Cerebellar nuclear complex (tissue), 1 donor: ENCODE measurements at places on chromosomes 13 and 19.

DNA sequence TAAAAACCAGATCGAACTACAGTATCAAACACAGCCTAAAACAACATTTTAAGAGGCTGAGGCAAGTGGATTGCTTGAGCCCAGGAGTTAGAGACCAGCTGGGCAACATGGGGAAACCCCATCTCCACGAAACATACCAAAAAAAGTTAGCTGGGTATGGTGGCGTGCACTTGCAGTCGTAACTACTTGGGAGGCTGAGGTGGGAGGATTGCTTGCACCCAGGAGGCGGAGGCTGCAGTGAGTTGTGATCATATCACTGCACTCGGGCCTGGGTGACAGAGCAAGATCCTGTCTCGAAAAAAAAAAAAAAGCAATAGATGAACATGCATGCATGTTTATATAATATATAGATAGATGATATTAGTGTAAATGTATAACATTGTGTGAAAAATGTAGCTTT lies 5.2 kb upstream of the MRPS31 start:
- DNase-seq, result no peak

GRCh38 chr19:46515879-46516350 lies 20.2 kb upstream of the PNMA8B start:
- no peak for DNase-seq

DNA sequence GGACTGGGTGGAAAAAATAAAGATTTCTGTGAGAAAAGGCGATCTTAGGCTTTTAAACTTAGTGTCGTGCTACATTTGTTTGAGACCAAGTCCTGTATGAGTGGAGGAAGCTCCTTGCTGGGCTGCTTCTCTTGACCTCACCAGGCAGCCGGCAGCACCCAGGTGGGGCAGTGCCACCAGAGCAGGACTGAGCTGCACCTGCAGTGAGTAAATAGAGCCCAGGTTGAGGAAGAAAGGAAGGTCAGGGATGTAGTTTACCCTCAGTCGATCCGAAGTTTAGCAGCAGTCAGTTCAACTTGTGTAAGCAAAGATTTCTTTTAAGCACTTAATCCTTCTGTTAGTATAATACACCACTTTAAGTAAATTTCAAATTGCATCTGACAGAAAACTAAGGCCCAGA lies 13.6 kb downstream of the HNRNPM start:
- no peak for DNase-seq

GRCh38 chr13:49622174-49622946 lies 5.9 kb upstream of the ARL11 start:
- no peak for DNase-seq

GRCh38 chr13:93231867-93232266 lies 5.3 kb downstream of the GPC6 start:
- no peak for DNase-seq

GRCh38 chr19:48735031-48735615 lies 5.3 kb downstream of the RASIP1 start:
- DNase-seq, result no peak

DNA sequence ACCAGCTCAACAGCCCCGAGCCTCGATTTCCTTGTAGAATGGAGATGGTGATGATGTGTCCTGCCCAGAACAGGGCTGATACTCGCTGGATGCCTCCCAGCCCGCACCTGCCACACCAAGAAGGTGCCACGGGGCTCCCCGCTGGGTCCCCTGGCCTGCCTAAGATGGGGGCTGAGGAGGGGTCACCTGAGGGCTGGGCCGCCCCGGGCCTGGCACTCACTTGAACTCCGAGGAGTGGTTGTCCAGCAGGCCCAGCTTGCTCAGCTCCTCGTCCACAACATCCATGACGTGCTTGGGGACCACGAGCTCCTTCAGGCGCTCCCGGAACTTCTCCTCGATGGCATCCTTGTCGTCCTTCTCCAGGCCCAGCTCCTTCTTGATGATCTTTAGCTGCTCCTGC lies 14.4 kb downstream of the LONP1 start:
- DNase-seq, result no peak

GRCh38 chr13:111278258-111278657 lies 42.2 kb upstream of the TEX29 start:
- no peak for DNase-seq

- no peak for DNase-seq
These were observed 55.2 kb downstream of the SOX21 start for GRCh38 chr13:94657167-94657566.

GRCh38 chr19:31648347-31648746 lies 299.1 kb upstream of the TSHZ3 start:
- DNase-seq, result no peak

DNA sequence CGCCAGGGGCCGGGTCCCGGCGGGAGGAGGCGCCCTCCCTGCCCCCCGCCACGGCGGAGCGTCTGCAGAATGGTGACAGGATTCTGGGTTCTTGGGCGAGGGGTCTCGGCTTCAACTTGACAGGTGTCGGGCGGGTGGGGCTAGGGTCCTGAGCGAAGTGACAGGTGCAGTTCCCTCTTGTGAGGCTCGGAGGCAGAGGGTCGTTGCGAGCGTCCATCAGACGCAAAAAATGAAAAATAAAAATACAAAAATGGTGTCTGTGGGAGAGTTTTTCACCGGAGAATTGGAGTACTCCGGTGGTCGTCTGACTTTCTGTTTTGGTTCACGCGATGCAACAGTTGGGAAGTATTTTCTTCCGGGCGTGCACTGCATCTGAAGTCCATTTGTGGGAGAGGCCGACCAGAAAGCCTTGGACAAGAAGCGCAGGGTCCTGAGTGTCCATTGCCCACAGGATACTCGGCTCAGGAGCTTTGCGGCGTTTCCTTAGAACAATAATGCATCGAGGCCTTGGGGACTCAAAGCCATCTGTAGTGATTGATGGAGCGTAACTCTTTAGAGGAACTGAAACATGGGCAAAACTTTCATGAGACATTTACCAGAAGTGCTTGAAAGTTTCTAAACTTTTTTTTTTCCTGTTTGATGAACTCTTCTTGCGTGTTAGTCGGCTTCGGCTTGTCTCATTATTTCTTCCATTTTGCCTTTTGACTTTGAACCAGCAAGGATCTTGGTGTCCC lies 759 bp downstream of the RB1 start:
- DNase-seq, result no peak

DNA sequence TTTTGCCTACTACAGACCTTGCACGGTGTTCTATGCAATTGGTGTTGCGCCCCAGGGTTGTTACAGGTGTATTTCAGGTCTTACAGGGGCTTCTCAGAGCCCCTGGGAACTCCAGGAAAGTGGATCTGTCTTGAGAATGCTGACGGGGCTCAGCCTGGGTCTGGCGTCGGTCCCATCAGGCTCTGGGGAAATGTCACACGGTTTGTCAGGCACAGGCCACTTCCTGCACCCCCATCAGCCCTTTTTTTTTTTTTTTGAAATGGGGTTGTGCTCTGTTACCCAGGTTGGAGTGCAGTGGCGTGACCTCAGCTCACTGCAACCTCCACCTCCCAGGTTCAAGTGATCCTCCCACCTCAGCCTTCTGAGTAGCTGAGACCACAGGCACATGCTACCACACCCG lies 13.2 kb downstream of the CLEC4G start:
- DNase-seq, result no peak

- DNase-seq, result no peak
These were observed 99.4 kb downstream of the ZNF557 start for GRCh38 chr19:7168941-7169340.

GRCh38 chr13:113951246-113951999 lies 22.5 kb downstream of the C13orf46 start:
- DNase-seq, result no peak

DNA sequence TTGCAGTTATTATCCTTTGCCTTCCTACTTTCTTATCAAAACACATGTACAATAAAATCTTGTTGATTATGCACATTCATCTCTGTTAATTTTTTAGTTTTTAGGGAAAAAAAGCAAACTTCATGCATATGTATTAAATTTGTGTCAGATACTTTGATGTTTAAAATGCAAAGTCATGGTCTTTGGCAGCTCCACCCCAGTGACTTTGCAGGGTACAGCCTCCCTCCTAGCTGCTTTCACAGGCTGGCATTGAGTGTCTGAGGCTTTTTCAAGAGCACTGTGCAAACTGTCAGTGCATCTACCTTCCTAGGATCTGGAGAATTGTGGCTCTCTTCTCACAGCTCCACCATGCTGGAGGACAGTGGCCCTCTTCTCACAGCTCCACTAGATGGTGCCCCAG lies 1988.1 kb upstream of the PCDH20 start:
- no peak for DNase-seq

GRCh38 chr19:801030-801860 lies 4.0 kb downstream of the PTBP1 start:
- DNase-seq, result no peak

GRCh38 chr13:93549326-93550005 lies 322.9 kb downstream of the GPC6 start:
- DNase-seq, result no peak

DNA sequence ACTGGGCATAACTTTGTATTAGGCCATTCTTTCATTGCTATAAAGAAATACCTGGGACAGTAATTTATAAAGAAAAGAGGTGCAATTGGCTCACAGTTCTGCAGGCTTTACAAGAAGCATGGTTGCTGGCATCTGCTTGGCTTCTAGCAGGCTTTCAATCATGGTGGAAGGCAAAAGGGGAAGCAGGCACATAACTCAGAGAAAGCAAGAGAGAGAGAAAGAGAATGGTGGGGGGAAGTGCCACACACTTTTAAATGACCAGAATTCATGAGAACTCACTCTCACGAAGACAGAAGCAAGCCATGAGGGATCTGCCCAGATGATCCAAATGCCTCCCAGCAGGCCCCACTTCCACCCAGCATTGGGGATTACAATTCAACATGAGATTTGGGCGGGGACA lies 179.7 kb downstream of the SPRY2 start:
- DNase-seq, result no peak

- no peak for DNase-seq
These were observed 891.8 kb upstream of the SLITRK1 start for GRCh38 chr13:84774111-84774510.

GRCh38 chr19:3443840-3444694 lies 36.3 kb downstream of the SMIM24 start:
- no peak for DNase-seq

DNA sequence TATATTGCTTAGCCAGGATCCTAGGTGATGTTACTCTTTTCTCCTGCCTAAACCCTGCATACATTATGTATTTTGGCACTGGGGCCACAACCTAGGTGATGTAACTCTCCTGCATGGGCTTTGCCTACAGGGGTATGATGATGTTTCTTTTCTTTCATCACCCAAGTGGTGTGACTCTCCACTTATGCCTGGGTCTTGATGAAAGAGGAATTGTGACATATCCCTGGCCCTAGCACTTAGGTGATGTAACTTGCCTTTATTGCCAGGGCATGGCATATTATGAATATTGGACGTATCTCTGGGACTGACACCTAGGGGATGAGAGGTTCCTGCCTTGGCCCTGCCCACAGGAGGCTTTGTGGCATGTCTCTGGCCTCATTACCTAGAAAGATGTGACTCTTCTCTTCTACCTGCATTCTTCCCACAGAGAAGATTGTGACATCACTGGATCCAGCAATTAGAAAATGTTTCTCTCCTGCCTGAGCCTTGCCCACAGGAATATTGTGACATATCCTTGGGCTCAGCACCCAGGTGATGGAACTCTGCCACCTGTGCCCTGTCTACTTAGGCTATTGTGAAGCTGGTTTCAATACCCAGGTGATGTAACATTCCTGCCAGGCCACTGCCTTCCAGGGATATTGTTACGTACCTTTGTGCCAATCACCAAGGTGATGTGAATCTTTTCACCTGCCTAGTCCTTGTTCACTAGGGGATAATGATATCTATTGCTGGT lies 27.3 kb upstream of the ZNF254 start:
- no peak for DNase-seq

GRCh38 chr13:51605698-51606097 lies 21.4 kb downstream of the WDFY2 start:
- DNase-seq, result no peak

- DNase-seq, result no peak
These were observed 40.5 kb upstream of the VSTM2B start for GRCh38 chr19:29485293-29485692.

DNA sequence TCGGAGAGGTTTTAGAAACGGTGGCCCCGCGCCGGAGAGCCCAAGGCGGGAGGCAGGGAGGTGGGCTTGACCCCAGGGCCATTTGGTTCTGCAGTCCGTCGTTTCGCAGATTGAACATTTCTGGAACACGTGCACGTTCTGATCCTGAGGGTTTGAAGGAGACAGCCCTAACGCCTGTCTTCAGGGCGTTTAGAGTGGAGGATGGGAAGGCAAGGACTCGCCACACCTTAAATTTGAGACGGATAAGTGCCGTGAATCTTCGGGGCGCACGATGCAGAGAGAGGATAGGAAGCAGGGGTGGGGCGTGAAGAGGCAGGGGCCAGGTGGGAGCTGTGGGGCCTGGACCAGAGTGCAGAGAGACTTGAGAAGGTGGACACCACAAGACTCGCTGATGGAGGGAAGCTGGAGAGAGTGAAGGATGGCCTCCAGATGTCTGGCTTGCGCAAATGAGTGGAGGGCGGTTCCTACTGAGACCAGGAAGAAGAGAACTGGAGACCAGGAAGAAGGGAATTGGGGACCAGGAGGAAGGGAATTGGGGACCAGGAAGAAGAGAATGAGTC lies 804 bp upstream of the MIER2 start:
- no peak for DNase-seq

- no peak for DNase-seq
These were observed 128.8 kb downstream of the STK24 start for GRCh38 chr13:98447881-98448641.

GRCh38 chr13:101875717-101876393 lies 423.4 kb downstream of the ITGBL1 start:
- DNase-seq, result no peak

DNA sequence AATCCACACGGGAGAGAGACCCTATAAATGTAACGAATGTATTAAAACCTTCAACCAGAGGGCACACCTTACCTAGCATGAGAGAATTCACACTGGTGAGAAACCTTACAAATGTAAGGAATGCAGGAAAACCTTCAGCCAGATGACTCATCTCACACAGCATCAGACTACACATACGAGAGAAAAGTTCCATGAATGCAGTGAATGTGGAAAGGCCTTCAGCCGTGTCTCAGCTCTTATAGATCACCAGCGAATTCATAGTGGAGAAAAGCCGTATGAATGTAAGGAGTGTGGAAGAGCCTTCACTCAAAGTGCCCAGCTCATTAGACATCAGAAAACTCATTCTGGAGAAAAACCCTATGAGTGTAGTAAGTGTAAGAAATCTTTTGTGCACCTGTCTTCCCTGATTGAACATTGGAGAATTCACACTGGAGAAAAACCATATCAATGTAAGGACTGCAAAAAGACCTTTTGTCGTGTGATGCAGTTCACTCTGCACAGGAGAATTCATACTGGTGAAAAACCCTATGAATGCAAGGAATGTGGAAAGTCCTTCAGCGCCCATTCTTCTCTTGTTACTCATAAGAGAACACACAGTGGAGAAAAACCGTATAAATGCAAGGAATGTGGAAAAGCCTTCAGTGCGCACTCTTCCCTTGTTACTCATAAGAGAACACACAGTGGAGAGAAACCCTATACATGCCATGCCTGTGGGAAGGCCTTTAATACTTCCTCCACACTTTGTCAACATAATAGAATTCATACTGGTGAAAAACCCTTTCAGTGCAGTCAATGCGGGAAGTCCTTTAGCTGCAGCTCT lies 16.0 kb downstream of the ZNF582 start:
- no peak for DNase-seq
